Kidney (tissue), 22 donors: ENCODE measurements at places on chromosomes 2 and 18. TPM values are rescaled to one million over a fixed set of nuclear protein-coding genes. Genes with fewer than 3 reads are reported as not detected.
A peak's percentile ranks its signal among the peaks of the same experiment; 100 is the strongest.

- no peak for DNase-seq
Measured at GRCh38 chr2:65530547-65531320, 98.3 kb upstream of the SPRED2 start.

DNA sequence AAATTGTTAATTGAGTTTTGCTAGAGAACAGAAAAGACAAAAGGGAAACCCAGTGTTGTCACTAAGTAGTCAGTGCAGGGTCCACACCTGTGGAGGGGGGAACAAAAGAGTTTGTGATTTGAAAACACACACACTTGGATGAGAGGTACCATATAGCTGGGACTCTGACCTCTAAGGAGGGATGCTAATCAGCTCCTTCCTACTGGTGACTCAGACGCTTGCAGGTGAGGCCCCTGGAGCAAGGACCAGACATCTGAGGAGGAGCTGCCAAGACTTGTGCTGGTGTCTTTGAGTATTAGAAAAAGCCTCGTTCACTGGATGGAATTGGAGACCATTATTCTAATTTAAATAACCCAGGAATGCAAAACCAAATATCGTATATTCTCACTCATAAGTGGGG, 146.4 kb upstream of the MAP2 start:
- no peak for DNase-seq

DNA sequence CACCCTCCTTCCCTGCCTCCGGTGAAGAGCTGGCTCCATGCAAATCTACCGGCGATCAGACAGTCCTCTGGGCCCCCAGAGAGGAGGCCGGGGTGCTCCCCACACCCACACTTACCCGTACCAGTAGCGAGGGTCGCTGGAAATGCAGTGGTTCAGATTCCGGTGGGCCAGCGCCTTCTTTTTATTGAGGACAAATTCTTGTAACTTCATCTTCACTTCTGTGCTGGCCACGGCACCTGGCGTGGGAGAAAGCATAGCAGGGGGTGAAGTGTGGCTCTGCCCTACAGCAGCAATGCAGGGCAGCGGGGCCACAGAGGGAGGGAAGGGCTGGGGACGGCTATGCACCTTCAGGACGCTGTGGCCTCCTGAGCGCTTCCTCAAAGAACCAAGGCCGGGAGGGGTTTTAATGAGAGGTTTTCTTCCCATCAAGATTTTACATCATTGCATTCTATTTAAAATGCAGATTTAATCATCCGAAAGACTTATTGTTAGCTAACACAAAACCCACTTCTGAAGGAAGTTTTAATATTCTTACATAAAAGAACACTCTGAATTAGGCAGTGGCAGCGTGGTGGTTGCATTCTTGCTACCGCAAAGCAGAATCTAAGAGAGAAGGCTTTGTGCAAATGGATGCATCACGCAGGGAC, 237.0 kb downstream of the HDAC4 start:
- no peak for DNase-seq

DNA sequence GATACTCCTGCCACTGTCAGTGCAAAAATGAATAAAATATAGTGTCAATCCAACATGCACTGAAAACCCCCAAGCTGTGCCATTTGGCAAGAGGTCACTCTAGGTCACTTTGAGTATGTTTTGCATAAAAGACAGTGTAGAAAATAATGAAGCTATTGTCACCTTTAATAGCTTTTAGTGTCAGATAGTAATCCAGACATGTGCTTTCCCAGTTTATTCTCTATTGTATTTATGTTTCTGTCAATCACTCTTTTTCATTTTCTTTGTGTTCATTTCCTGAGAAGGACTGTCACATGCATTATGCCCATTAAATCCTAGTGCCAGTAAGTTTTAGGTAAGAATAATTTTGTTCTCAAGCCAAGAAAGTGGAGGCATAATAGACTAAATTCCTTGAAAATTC, 1073.9 kb upstream of the CDH2 start:
- DNase-seq, result no peak

The PRKAG3 gene
- not detected for total RNA-seq

GRCh38 chr2:132489150-132489549, 72.5 kb downstream of the GPR39 start:
- DNase-seq, result peak; percentile 81

DNA sequence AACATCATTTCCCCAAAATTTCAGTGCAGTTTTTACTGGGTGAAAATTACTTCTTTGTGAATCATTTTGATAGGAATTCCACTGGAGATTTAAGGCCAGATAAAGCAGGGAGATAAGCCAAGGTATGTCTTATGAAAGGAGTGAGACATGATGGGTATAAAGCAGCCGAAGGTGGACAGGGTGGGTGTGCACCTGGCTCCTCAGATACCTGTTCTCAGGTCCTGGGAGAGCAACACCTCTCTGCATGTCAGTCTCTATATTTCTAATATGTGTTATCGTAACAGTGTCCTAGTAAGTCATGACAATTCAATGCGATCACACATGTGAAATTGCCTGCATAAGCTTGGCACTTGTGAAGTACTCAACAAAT, 768.8 kb downstream of the RNF144A start:
- no peak for DNase-seq

- DNase-seq, result no peak
Measured at GRCh38 chr18:47830772-47831171, 99.7 kb downstream of the SMAD2 start.

DNA sequence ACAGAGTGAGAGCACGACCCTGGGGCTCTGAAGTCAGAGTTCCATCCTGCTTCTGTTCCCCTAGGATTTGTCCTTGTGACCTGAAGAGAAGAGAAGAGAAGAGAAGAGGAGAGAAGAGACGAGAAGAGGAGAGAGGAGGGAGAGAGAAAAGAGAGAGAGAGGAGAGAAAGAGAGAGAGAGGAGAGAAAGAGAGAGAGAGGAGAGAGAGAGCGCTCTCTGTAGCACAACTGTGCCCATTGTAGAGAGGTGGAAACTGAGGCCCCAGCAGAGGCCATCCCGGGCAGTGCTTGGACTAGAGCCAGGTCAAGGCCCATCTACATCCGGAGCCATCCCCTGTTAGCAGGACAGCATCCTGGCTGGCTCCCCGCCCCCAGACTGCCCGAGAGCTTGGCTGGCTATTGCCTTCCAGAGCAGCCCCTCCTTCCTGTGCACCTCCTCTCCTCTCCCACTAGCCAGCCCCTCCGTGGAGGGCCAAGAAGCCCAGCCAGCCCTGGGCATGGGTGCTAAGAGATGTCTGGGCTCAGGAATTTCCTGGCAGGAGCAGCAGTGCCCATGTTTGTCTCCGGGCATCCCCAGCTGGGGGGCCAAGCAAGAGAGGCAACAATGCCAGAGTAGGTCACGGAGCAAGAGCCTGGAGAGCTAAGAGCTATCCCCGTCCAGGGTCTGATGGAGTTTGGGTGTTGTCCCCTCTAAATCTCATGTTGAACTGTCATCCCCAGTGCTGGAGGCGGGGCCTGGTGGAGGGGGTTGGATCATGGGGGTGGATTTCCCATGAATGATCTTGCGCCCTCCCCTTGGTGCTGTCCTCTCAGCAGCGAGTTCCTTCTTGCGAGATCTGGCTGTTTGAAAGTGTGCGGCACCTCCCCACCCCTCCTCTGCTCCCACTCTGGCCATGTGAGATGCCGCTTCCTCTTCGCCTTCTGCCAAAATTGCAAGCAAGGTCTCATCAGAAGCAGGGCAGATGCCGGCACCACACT, 18.2 kb upstream of the GPR55 start:
- no peak for DNase-seq

The SMCHD1 gene
- 59.0 TPM for total RNA-seq

- DNase-seq, result peak; percentile 79
Measured at GRCh38 chr2:36965751-36966369, 476 bp downstream of the STRN start.

The NDUFAF7 gene
- total RNA-seq, result 15.1 TPM

DNA sequence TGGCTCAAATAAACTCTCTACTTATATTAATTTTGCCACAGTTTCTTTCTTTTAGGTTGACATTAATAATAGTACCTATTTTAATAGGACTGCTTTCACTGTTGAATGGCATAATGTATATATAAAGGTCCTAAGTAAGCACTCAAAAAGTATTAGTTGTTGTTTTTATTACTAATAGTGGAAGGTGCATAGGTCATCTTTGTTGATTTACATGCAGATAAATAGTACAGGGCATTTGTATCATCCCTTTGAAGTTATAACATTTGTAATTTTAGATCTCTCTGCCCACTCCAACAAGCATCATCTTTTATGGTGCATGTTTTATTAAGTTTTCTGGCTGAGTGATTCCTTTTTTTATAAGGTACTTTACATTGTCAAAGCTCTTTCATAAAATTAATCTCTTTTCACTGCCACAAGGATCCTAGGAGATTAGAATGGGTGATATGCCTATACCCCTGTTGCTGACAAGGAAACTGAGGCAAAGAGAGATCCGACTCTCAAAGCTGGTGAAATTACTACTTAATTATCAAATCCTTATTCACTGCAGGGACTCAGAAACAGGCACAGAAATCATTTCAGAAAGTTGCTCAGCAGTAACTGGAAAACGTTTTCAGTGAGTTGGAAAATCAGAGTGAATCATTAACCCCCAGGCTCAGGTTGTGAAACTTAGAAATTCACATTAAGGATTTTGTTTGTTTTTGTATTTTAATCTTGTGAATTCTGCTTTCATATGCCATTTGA, 299.6 kb downstream of the AGPS start:
- DNase-seq, result peak; percentile 88

DNA sequence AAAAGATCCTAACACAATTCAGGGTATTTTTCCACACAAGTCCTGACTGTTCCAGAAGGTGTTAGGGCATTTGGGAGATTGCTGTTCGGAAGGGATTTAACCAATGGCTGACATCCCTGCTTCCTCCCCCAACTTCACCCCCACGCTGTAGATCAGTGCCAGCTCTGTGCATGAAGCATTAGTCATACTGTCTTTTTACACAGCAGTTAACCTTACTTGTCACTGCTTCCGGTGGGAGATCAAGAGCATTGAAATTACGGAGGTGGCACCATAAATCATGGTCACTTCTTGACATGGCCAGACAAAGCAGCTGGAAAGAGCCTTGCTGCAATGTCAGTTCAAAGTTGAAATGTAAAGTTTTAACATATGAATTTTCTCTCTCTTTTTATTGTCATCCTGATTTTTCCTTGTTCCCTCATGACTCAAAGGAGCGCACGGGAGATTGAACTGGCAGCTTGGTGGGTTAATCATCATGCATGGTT, 70.2 kb downstream of the HRH4 start:
- DNase-seq, result peak; percentile 80

- DNase-seq, result peak; percentile 92
Measured at GRCh38 chr2:41934329-41934958, 113.4 kb upstream of the PKDCC start.

DNA sequence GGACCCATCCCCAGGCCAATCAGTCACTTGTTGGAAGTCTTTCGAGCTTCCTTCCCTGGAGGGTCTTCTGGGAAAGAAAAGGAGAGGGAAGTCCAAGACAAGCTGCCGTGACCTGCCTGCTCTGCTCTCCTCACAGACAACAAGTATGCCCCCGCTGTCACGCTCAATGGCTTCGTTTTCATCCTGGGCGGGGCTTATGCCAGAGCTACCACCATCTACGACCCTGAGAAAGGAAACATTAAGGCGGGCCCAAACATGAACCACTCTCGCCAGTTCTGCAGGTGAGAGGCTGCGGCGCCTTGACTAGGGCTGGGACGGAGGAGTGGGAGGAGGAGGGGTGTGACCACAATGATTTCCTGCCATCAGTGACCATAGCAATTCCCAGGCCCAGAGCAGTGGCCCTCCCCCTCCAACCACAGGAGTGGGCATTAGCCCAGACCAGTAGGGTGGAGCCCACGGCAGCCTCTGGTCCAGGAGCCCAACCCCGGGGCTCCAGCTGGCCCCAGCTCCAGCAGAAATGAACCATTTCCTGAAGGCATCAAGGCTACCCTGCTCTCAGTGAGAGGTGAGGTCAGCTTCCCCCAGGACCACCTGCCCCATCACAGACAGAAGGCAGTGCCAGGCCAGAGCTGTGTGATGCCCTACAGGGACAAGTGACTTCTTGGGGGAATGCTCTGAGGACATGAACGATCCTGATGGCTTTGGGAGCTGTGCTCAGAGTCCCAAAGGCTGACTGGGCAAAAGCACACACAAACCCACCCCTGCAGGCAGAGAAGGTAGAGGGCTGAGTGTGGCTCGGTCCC, 223.1 kb downstream of the ATAD2B start:
- DNase-seq, result peak; percentile 32

GRCh38 chr2:195212586-195212985, 444.4 kb upstream of the SLC39A10 start:
- no peak for DNase-seq

The RBM43 gene
- total RNA-seq, result 13.6 TPM

The NBAS gene
- 44.2 TPM for total RNA-seq

The ANKRD30BL gene
- not detected for total RNA-seq

DNA sequence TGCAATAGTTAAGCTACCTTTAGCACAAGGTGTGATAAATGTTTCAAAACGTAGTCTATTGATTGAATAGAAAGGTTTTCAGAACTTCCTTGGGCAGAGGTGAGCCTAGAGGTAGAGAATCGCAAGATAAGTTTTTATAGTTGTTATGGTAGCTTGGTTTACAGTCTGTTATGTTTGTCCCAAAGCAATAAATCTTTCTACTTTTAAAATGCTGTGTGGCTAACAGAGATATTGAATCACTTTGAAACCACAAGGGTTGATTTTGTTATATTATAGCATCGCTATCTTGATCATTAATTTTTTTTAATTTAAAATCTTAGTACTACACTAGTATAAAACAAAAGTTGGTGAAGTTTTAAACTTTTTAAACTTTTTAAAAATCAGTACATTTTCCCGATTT, 126.7 kb downstream of the TMEM182 start:
- peak; percentile 7 for DNase-seq

DNA sequence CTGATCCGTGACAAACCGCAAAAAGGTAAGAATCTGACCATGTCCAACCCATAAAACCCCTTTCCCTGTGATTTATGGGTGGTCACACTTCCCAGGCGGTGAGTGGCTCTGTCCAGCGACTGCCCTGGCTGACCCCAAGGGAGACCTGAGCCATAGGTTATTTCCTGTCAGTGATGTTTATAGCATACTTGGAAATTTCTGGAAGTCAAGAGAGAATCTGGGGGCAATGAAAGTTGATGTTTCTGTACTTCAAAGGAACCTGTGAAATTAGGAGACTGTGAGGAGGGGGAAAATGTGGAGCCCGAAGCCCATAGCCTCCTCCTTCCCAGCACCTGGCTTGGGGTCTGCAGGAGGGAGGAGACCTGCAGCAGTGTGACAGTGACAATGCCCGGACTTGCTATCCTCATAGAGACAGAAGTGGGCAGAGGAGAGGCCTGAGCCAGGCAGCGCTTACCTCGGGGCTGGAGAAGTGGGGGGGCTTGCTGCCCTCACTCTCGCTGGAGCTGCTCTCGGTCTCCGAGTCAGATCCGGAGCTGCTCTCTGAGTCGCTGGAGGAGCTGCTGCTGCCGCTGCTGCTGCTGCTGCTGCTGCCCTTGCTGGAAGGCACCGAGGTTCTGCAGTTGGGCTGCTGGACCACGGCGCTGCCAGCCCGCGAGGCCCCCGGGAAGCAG, 111.3 kb upstream of the REV1 start:
- peak; percentile 83 for DNase-seq

- DNase-seq, result no peak
Measured at GRCh38 chr2:236714080-236714479, 144.5 kb downstream of the ACKR3 start.

The POTEC gene
- not detected for total RNA-seq

The ZNF396 gene
- total RNA-seq, result 6.5 TPM

- peak; percentile 60 for DNase-seq
Measured at GRCh38 chr18:27004056-27004829, 138.7 kb upstream of the AQP4 start.
